NCI-H1417 treated with DMSO at 0.1 percent for 48 hours (cell line): ENCODE measurements at places on chromosomes 13 and 19.

- DNase-seq, result no peak
Measured at GRCh38 chr13:31234729-31235128, 35.0 kb downstream of the B3GLCT start.

DNA sequence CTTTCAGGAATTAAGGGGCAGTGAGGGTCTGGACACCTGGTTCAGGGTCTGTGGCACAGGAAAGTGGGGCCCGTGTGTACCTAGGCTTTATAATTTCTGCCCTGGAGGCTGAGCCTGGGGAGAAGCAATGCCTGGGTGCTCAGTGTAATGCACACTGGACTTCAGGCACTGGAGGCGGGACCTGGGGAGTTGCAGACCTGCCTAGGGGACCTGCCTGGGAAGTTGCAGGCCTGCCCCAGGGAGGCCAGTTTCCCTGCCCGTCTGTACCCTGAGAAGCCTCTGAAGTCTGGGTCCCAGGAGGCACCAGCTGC lies 2.5 kb upstream of the TMEM59L start:
- DNase-seq, result no peak

DNA sequence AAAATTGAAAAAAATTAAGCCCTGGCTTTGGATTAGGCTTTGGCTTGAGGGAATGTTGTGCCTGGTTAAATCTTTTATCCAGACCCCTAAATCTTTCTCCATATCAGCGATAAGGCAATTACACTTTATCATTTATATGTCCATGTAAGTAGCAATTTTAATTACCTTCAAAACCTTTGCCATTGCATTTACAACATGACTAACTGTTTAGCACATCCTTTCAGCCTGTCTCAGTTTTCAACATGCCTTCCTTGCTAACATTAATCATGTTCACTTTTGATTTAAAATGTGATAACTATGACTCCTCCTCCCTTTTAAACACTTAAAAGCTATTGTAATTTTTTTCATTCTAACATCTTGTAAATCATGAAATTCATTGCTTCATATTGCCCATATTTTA lies 583.7 kb downstream of the SLITRK1 start:
- DNase-seq, result no peak

DNA sequence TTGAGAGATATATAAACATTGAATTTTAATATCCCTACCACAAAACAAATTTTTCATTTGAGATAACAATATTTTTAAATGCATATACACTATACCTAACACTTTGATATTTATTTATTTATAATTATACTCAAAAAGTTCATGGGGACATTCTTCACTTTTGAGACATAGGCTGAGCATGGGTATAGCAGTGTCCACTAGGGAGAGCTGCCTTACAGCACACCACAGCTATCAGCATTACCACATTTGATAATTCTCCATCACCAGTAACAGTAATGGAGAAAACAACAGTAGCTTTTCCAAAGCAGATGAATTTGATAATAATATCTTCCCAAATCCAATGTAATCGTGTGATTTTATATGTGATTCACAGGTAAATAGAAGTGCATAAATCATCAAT lies 626.1 kb downstream of the DACH1 start:
- no peak for DNase-seq

DNA sequence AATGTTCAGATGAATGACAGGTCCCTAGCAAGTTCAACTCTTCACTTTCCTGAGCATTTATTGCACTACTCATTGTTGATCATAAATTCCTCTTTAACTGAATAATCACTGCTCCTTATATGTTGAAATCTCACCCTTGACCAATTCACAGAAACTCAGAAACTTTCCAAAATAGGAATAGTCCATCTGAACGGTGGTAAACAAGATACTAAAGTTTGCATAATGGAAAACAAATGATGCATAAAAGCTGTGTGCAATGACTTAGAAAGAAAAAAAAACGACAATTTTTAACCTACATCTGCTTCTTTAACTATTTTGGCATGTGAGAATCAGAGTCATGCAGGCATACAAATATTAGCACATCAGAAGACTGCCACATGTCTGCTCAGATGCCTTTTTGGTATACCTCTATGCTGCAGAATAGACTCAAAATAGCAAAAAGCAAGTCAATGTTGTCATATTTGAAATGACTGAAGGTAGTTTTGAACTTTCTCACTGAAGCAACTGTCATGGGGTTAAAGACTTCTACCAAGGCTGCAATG lies 34.8 kb downstream of the SLC10A2 start:
- DNase-seq, result no peak

- no peak for DNase-seq
Measured at GRCh38 chr19:54011507-54012211, 20.2 kb downstream of the CACNG6 start.
